ENCODE measurements at places on chromosomes 6 and 20. TPM values are rescaled to one million over a fixed set of nuclear protein-coding genes. Genes with fewer than 3 reads are reported as not detected.

DNA sequence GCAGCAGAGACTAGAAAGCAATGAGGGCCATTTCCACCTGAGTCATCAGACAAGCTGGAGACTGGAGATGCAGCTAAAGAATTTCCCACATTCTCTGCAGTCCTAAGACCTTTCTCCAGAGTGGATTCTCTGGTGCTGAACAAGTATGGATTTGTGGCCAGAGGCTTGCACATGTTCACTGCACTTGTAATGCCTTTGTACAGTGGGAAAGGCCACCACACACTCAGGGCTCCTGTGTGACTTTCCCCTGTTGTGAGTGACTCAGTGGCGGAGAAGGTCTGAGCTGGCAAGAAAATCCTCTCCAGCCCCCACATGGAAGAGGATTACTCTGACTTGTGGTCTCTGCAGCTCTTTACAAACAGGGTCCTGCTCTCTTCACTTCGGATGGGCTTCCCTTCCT lies 192.3 kb downstream of the C6orf118 start:
- no peaks in the 10 kb centered on the region for H3K4me1 ChIP-seq
- no peaks in the 10 kb centered on the region for H3K27me3 ChIP-seq
- no peak for DNase-seq
- H3K4me3 ChIP-seq, result no peak overlapping the region
- H3K27ac ChIP-seq, result no peak overlapping the region
- H3K36me3 ChIP-seq, result no peaks in the 10 kb centered on the region

The GSTA3 gene
- total RNA-seq, result not detected

DNA sequence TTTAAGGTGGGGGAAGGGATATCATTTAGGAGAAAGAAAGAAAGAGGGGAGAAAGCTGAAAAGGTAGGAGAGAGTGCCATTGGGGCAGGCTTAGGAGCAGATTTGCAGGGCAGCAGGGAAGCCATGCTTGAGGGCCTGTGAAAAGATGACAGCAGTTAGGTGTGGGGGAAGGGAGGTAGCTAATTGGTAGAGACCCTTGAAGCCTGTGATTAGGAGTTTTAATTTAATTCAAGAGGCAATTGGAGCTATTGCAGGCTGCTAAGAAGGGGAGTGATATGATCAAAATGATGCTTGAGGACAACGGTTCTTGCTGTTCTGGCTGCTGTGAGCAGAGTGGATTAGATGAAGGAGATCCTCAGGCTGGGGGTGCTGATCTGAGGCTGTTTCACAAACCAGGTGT lies 24.5 kb upstream of the SEC63 start:
- H3K27ac ChIP-seq, result no peak overlapping the region
- no peak for DNase-seq
- no peak overlapping the region for H3K4me3 ChIP-seq
- H3K27me3 ChIP-seq, result peaks cover 4% of the 10 kb centered on the region

The C6orf163 gene
- total RNA-seq, result 5.7 TPM

The SALL4 gene
- total RNA-seq, result not detected

DNA sequence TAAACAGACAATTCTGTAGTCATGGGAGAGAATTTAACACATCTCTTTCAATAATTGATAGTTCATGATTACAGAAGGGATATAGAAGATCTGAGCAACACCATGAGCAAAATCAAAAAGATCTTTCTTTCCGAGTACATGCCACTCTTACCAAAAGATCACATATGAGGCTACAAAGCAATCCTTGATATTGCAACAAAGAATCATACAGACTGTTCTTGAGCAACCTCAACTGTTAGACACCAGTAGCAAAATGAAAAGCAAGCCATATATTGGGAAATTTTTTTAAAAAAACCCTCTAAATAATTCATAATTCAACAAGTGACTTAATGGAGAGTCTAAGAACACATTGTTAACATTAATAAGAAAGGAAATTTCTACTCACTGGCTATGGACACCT lies 3.6 kb upstream of the CD83 start:
- H3K4me3 ChIP-seq, result no peak overlapping the region
- peak overlapping the region; percentile 50 for H3K27ac ChIP-seq
- H3K4me1 ChIP-seq, result peaks cover 49% of the 10 kb centered on the region
- DNase-seq, result no peak

The DNAH8 gene
- total RNA-seq, result 2.0 TPM
